ENCODE measurements at places on chromosomes 5 and 9. TPM values are rescaled to one million over a fixed set of nuclear protein-coding genes. Genes with fewer than 3 reads are reported as not detected.

The FOXD4L5 gene
- total RNA-seq = 0.75 TPM

The SPINK7 gene
- total RNA-seq = not detected

The MARVELD2 gene
- total RNA-seq = 1.6 TPM

The SUSD3 gene
- total RNA-seq = 9.1 TPM

The ZNF484 gene
- 14.0 TPM for total RNA-seq

The ZCCHC9 gene
- total RNA-seq = 24.0 TPM

The PHF24 gene
- total RNA-seq = 0.13 TPM

The TMEFF1 gene
- 0.29 TPM for total RNA-seq

The CDC42SE2 gene
- total RNA-seq = 114 TPM

The SLC28A3 gene
- not detected for total RNA-seq

The HRH2 gene
- not detected for total RNA-seq

The CER1 gene
- total RNA-seq = not detected

The NKD2 gene
- total RNA-seq = 0.16 TPM

The TMEM252 gene
- not detected for total RNA-seq

The OSMR gene
- not detected for total RNA-seq

The CAMSAP1 gene
- total RNA-seq = 16.9 TPM

The EPB41L4B gene
- total RNA-seq = 5.3 TPM

The SH2D3C gene
- total RNA-seq = 51.8 TPM

The FCN2 gene
- not detected for total RNA-seq

The REXO4 gene
- total RNA-seq = 31.6 TPM

The ENHO gene
- total RNA-seq = not detected

The CDO1 gene
- not detected for total RNA-seq

The IFNE gene
- total RNA-seq = not detected

The ATP10B gene
- total RNA-seq = not detected

The SLC34A1 gene
- not detected for total RNA-seq

The SHISAL2B gene
- not detected for total RNA-seq

The NFIB gene
- total RNA-seq = not detected

The SOHLH1 gene
- total RNA-seq = not detected

The ESM1 gene
- total RNA-seq = not detected

The GARIN3 gene
- total RNA-seq = not detected

The FAM81B gene
- total RNA-seq = not detected

The IFNA10 gene
- not detected for total RNA-seq

The SLCO4C1 gene
- 0.33 TPM for total RNA-seq

The CACNA1B gene
- 1.4 TPM for total RNA-seq

The PCDHB9 gene
- 0.27 TPM for total RNA-seq

The TIMD4 gene
- total RNA-seq = not detected

The OR1L1 gene
- total RNA-seq = not detected

The GOLGA2 gene
- 53.5 TPM for total RNA-seq

The PCA3 gene
- total RNA-seq = not detected

The GGTA1 gene
- total RNA-seq = not detected

The BHMT2 gene
- not detected for total RNA-seq

The LHX6 gene
- total RNA-seq = not detected

The LURAP1L gene
- not detected for total RNA-seq
